SJSA1 (cell line): ENCODE measurements at places on chromosomes 2 and 18. TPM values are rescaled to one million over a fixed set of nuclear protein-coding genes. Genes with fewer than 3 reads are reported as not detected.
A peak's percentile ranks its signal among the peaks of the same experiment; 100 is the strongest.

DNA sequence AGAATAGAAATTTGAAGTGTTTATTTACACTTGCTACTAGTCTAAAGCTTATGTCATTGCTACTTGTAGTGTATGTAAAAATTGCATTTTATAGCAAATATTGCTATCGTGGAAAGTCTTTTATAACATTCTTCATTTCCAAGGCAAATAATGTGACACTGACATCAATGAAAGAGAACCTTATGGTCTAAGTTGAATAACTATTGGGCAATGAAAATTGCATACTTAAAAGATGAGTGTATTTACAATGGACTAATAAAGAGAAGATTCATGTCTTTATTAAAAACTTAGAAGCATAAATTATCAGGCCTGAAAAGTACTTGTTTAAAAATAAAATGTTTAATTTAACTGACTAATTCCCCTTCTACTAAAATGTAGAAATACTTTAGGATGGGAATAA lies 82.2 kb downstream of the LRP1B start:
- DNase-seq, result no peak

CPO gene
- not detected in 2 replicates for total RNA-seq

CDK15 gene
- total RNA-seq, result 11.6 and 29.4 TPM in 2 replicates

DNA sequence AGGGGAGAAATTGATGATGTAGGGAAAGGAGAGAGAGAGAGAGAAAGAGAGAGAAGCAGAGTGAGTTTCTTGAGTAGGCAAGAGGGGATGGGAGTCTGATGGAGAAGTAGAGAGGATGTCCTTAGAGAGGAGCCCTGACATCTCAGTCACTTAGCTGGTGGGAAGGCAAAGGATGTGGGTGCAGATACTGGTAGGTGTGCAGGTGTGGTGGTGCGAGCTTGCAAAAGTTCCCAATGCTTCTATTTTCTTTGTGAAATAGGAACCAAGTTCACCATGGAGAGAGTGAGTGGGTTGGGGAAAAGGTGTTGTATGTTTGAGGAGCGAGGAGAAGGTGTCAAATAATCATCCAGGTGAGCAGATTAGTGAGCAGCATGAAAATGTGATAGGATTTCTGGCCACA lies 26.5 kb upstream of the POLE4 start:
- DNase-seq, result no peak

RAB10 gene
- 92.7 and 186 TPM in 2 replicates for total RNA-seq

DNA sequence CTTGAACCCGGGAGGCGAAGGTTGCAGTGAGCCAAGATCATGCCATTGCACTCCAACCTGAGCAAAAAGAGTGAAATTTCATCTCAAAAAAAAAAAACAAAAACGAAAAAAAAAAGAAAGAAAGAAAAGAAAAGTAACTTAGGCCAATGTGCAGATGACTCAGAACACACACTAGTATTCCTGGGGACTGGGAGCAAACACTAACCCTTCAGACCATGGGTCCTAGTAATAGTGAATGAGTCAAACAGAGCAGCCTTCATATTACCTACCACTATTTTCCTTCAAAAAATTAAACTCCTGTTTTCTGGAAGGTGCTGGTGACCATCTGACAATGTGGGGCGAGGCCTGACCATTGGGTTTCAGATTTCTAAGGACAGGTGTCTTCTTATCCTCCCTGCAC lies 253.4 kb downstream of the PIEZO2 start:
- no peak for DNase-seq

- DNase-seq, result no peak
Observed at GRCh38 chr2:43508209-43508608, 87.6 kb downstream of the THADA start.

GRCh38 chr2:10120877-10121574 lies 1.5 kb upstream of the RRM2 start:
- no peak for DNase-seq

DNA sequence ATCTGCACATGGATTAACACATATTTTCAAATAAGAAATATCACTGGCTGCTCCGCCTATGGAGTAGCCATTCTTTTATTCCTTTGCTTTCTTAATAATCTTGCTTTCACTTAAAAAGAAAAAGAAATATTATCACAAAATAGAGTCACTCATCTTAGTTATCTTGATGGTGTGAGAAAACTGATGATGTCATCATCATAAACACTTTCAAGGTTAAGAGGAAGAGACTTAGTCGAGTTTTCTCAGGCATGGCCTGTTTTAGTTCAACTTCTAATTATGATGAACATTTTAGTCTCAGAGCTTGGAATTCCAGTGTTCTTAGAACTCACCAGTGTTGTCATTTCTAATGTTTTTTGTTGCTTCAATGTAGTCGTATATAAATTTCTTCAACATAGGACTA lies 506.1 kb downstream of the PTPRM start:
- DNase-seq, result no peak

- no peak for DNase-seq
Observed at GRCh38 chr2:106158871-106159270, 35.2 kb downstream of the UXS1 start.

DNA sequence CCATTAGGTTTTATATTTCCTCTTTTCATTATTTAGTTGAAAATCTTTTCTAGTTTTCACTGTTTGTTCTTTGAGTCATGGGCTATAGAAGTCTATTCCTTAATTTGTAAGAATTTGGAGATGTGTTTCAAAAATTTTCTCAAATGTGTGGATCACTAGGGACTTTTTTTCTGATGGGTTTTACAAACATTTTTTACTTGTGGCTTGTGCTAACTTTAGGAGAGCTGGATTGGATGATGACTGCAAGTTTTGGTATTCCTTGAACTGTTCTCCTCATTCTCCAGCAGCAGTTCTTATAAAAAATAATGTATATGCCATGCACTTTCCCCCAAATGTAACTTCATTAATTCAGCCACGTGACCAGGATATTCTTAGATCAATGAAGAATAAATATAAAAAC lies 94.7 kb upstream of the CWC22 start:
- no peak for DNase-seq

DNA sequence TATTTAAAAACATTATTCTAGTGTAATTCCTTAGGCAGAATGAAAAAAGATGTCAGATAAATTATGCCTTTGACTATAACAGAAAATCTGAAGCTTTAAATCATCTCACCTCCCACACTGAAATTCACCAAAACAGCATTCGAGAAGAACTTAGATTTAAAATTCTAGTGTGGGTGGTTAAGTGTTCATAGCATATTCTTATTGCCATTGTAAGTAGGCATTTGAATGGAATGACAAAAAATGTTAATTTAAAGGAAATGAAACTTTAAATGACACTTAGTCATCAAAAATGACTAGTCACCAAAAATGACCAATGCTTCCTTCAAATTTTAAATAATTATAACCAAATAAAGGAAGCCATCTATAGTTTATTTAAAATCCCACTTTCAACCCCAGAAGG lies 7.0 kb upstream of the ZNF407 start:
- DNase-seq, result no peak

ARHGEF33 gene
- not detected in 2 replicates for total RNA-seq

PCARE gene
- not detected in 2 replicates for total RNA-seq

DNA sequence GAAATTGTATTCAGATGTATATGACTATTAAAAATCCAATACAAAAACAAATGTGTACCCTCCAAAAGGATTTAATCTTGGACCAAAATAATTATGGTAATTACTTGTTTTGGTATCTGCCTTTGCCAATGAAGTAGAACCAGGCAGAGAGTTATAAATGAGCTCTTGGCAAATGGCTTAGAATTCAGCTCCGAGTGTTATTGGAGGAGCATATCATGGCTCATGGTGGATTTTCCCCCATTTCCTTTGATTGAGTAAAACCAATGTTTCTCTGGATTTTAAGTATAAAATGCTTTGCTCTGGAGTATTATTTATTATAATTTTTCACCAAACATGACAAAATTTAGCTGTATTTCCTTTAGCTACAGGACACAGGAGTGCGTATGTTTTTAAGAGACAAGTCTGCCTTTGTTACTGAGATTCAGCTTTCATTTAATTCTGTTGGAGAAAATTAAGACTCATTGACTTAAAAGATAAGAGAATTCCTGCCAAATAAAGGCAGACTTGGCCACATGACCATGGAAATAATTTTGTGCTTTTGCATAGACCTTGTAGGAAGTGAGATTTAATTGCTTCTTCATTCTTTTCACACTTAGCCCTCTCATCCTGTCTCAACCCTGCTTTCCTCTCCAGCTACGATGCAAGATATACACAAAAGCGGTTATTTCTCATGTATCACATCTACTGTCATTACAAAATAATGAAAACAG lies 281.0 kb upstream of the SOX11 start:
- no peak for DNase-seq

GRCh38 chr2:128793404-128793803 lies 474.7 kb upstream of the HS6ST1 start:
- peak; percentile 30 for DNase-seq

DNA sequence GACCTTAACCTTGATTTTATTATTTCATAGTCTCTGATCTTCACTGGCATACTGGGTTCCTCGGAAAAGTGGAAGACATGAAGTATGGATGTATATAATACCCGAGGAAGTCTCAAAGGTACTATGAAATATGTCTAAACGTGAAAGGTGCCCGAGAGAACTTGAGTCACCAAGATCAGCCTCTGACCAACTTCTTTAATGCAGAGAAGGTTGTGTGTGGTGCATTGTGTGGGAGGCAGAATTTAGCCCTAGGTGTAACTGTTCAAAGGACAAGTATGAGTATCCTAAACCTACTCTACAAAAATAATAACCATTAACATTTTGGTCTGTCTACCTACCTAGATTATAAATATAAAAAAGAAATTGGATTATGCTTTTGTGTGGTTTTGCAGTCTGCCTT lies 36.1 kb downstream of the OSBPL6 start:
- DNase-seq, result no peak

DNA sequence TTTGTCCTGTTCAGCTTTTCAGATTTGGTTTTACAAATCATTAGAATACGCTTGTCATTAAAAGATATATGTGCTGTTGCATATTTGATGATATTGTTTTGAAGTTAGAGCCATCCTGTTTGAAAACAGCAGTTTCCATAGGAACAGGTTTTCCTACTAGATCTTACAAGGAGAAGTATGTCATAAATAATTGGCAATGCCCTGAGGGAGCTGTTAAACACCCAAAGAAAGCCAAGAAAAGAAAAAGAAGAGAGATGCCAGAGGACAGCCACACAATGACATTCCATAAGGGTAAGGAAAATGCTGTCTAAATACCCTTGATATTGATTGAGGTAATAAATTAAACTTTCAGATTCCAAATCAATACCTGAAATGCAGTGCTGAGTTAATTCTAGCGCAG lies 392.2 kb upstream of the CRIM1 start:
- no peak for DNase-seq

IL1RN gene
- not detected in 2 replicates for total RNA-seq

GRCh38 chr2:27370816-27371620 lies 602 bp downstream of the SNX17 start:
- DNase-seq, result no peak

DNA sequence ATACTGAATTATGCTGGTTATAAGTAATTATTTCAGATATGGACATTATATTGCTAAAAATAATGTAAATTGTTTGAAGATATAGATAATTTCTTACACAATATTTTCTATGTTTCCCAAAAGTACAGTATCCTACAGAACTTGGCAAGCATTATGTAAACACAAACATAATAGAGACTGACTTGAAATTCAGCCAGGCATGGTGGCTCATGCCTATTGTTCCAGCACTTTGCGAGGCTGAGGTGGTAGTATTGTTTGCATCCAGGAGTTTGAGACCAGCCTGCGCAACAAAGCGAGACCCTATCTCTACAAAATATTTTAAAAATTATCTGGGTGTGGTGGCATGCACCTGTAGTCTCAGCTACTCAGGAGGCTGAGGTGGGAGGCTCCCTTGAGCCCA lies 1300.5 kb upstream of the DDX18 start:
- DNase-seq, result no peak

GRCh38 chr18:11994336-11994702 lies 13.0 kb downstream of the IMPA2 start:
- DNase-seq, result no peak

DNA sequence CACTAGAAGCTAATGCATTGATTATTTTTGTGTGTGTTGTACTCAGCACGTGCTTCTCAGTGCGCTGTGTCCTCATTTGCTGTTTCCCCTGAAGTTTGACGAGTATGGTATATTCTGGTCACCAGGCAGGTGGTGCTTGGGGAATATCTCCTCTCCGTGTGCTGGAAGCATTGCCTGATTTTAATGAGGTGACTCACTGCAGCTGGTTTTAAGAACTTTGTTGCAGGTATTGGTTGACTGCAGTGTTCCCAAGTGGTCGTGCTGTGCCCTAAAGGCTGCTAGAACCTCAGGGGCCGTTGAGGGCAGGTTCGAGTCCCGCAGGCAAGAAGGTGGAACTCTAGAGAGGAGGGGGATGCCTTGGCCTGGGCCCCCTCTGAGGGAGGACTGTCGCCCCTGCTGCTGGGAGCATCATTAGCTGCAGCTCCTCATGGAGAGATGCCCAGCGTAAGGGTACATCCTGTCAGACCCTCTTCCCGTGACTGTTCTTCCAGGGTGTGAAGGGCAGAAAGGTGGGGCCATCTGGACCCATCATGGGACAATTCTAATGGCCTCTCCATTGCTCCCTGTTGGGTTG lies 82.6 kb downstream of the AGAP1 start:
- no peak for DNase-seq

DNA sequence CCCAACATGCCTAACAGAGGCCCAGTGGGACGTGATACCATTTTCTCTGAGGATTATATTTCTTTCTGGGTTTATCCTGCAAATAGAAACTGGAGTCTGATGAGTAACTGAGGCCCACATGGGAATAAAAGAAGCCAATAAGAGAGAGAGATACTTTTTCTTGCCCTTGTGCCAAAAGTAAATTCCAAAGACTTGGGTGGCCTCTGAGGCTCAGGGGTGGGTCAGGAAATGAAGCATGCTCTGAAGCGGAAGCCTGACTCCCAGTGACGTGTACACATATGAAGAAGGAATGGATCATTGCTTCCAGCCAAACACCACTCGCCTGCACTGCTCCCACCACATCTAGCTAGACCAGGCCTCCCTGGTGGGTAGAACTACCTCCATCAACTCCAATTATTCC lies 273.6 kb upstream of the NCKAP5 start:
- DNase-seq, result peak; percentile 92

DNA sequence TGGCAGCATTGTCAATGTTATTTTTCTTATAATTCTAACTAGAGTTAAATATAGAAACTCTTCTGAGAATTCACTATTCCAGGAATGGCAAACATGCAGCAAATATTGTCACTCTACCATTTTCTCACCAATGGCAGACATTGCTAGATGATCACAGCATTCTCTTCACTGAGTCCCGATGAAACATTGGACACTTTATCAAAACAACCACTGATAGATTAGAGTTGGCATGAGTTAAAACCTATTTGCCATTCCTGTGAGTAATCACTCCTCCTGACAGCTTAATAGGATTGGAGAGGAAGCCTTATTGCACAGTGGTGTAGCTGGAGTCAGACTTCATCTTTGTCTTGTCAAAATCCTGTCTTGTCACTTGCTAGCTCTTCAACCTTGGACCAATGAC lies 163.9 kb upstream of the THUMPD2 start:
- DNase-seq, result no peak

SEH1L gene
- total RNA-seq, result 39.5 and 61.2 TPM in 2 replicates
